ENCODE measurements at places on chromosomes 5 and 9. TPM values are rescaled to one million over a fixed set of nuclear protein-coding genes. Genes with fewer than 3 reads are reported as not detected.

GRCh38 chr5:155125551-155126095, 112.1 kb downstream of the KIF4B start:
- no peak for DNase-seq

GRCh38 chr9:124450241-124450924, at the start of gene ADGRD2:
ADGRD2 (plus strand) TSS chr9:124450451; CDS start chr9:124451667, 1,216 bp downstream.
- DNase-seq, result no peak

Gene OR1J2
- total RNA-seq, result not detected

Gene FCN1
- total RNA-seq, result not detected

DNA sequence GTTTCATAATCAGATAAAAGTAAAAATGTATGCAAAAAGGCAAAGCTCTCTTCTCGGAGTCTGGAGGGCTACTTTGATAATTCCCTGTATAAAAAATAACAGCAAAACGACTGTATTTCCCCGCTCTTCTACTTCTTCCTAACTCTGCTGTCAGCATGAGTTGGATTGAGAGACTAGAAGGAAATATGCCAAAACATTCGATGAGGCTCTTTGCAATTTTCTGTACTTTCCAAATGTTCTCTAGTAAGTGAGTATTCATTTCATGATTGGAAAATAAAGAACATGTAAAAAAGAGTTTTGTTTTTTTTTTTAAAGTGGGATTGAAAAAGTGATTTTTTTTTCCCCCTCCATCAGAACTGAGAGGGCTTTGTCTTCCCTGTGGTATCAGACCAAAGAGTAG, 677.5 kb downstream of the ACTL7B start:
- no peak for DNase-seq

GRCh38 chr9:5976674-5977397, 38.6 kb downstream of the RANBP6 start:
- no peak for DNase-seq

Gene MRNIP
- total RNA-seq, result 27.8 TPM

GRCh38 chr9:136533775-136534157, 12.1 kb downstream of the NOTCH1 start:
- DNase-seq, result peak; percentile 92

DNA sequence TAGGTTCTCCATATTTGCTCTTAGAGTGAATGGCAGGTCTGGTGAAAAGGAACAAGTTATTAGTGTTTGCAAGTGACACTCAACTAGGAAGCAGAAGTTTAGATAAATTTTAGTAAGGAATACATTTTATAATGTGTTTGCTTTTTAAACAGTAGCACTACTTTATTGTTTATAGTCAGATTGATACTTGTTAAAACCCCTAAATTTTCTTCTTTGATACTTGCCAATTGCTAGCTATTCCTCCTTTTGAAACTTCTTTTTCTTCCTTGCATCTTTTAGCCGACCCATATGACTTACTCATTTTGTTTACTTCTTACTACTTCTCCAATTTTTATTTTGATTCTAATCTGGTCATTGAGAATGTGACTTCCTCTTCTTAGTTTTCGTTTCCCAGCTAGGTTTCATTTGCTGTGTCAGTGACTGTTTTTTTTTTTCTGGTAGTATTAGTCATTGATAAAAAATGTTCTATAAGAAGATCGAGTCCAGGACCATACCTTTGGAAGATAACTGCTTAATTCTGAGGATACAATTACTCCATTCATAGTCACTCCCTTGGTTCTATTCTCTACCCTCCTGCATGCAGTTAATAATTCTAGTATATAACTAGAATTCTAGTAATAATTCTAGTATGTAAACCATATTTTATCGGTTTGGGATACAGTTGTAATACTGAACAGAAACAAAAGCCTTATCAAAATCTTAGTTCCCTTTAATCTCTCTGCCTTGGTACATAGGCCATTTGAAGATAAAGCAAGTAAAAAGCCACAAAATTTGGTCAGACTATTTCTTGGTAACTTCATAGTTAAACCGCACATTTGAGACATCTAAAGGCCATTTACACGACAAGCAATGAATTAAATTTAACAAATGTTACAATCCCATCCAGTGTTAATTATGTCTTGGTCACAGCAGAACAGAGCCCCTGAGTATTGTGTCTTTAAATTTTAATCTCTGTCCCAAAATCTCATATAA, 2.8 kb upstream of the RICTOR start:
- DNase-seq, result no peak

GRCh38 chr5:160363211-160363610, 7.2 kb downstream of the C1QTNF2 start:
- DNase-seq, result no peak

DNA sequence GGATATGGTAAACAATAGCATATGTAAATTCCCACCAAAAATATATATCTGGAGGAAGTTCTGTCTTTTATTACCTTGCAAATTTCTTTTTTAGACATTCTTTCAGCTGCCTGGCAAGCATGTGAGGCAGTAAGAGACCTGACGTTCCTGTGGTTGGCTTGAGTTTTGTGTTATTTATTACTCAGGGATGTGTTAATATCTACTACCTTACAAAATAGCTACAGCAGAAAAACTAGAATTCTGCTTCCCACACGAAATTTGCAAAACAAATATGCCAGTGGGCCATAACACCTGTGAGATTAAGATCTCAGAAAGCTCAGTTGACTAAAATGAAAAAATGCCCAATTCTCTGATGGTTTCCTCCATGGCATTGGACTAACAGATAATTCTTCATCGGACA, 274.2 kb downstream of the TMEM167A start:
- no peak for DNase-seq

Gene GRXCR2
- total RNA-seq, result not detected

- no peak for DNase-seq
Observed at GRCh38 chr9:126799034-126799433, 5.8 kb upstream of the ZBTB43 start.

Gene LRRC26
- not detected for total RNA-seq

- no peak for DNase-seq
Observed at GRCh38 chr5:99765011-99765410, 770.2 kb upstream of the FAM174A start.

Gene PKN3
- 24.3 TPM for total RNA-seq

- DNase-seq, result no peak
Observed at GRCh38 chr5:93107805-93108520, 473.1 kb downstream of the NR2F1-AS1 start.

GRCh38 chr5:93331241-93331640, 249.8 kb downstream of the NR2F1-AS1 start:
- no peak for DNase-seq

- DNase-seq, result no peak
Observed at GRCh38 chr5:130710596-130710995, 454.5 kb downstream of the HINT1 start.

DNA sequence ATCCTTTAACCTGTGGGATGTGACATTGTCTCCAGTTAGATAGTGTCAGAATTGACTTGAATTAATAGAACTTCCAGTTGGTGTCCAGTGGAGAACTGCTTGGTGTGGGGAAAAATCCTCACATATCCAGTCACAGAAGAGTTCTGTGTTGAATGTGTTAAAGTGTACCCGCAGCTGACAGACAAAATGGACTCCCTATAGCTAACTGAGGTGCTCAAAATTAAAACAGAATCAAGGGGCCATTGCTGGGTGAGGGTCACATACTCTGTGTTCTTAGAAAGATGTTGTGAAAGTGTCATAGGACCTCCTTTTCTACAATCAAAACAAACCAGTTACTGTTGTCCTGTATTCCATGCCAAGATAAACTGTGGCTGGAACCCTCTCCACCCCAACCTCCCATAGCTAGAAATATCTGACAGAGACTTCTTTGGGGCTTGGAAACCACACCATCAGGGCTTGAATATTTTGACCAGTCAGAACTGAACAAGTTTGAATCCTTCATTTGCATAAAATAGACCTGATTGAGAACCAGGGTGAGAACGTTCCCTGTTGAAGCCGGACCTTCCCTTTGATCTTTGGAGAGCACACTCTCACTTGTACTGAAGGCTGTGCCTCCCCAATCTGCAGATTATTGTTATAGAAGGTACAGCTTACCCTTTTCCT, 164.0 kb upstream of the ZNF608 start:
- no peak for DNase-seq

DNA sequence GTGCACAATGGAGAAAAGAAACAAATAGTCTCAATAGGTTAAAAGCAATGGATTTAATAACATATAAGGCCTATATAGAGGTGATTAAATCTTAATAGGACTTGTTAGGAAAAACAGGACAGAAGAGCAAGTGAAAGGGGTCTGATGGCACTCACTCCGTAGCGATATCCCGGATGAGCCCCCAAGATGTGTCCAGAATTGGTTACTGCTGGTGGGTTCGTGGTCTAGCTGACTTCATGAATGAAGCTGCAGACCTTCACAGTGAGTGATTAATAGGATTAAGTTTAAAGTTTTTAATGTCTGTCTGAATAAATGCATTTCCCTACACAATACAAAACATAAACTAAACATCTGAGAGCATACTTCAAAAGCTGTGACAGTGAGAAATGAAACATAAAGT, 110.4 kb upstream of the FAM174A start:
- no peak for DNase-seq

Gene PRSS3
- total RNA-seq, result not detected

- DNase-seq, result no peak
Observed at GRCh38 chr5:79743846-79744605, 54.4 kb downstream of the CMYA5 start.

DNA sequence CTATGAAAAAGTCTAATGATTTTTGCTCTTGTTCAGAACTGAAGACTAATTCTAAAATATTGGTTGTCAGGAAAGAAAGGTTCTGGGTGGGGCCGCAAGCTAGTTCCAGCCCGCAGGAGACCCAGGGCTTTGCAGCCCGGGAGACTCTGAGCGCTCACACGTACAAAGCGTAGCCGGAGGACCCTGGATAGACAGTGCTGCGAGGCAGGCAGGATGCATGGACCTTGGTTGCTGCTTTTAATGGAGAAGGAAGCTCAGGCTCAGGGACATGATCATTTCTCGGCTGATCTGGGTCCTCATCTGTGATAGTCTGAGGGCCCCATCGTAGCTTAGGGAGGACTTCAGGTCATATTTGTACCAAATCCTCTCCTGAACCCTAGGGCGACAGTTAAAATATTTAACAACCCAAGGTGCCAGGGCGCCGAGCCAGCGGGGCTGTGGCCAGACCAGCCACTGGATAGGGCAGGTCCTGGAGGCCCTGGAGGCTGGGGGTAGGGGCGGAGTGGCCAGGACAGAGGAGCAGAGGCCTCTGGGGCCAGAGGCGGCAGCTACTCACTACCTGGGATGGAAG, 70.1 kb upstream of the UNC5A start:
- DNase-seq, result no peak

GRCh38 chr5:132464156-132464939, 26.2 kb downstream of the IRF1 start:
- DNase-seq, result peak; percentile 80

DNA sequence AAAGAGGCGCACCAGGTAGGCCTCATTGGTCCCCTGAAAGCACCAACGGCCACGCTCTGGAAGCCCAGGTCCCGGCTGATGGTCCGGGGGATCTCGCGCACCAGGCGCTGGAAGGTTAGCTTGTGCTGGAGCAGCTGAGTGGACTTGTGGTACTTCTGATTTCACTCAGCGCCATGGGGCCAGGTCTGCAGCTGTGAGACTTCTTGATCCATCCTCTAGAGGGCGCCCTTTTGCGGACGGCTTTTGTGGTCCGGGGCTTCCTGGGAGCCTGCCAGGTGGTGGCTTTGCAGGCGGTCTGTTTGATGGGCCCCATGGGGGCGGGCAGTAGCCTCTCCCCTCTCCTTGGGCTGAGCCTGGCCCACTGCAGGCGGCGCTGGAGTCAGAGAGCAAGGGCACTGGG, 10.4 kb downstream of the TAF11L12 start:
- DNase-seq, result no peak

DNA sequence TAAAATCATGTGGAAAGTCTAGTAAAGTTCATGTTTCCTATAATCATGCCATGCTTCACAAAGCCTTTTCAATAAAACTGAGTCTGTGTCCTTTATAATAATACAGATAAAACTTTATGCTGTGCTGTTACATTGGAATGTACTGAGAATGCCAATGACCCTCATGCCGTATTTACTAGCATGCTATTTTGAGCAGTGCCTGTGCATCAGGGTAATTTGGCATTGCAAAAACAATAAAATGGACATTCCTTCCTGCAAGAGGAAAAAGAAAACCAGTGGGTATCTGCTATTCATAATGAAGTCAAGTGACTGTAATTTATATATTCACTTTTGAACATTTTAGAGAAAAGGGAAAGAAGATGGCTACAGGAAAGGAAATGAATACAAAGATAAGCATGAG, 159.0 kb downstream of the PBX3 start:
- DNase-seq, result no peak

DNA sequence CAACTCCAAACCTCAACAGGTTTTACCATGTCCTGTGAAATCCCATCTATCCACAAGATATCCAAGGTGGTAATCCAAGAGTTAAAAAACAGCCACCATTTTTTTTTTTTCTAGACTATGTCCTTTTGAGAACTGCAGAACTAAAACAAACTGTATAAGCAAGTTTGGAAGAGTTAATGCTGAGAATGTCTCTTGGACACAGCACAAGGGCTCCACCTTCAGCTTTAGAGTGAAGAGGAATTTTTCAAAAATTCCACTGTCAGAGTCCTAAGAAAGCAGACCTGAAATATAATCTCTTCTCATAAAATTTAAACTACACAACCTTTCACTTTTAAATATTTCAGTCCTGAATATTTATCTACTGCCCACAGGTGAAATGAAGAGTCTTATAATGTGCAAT, 167.8 kb upstream of the CCNG1 start:
- no peak for DNase-seq

- no peak for DNase-seq
Observed at GRCh38 chr5:10329820-10330481, 22.2 kb upstream of the CMBL start.

DNA sequence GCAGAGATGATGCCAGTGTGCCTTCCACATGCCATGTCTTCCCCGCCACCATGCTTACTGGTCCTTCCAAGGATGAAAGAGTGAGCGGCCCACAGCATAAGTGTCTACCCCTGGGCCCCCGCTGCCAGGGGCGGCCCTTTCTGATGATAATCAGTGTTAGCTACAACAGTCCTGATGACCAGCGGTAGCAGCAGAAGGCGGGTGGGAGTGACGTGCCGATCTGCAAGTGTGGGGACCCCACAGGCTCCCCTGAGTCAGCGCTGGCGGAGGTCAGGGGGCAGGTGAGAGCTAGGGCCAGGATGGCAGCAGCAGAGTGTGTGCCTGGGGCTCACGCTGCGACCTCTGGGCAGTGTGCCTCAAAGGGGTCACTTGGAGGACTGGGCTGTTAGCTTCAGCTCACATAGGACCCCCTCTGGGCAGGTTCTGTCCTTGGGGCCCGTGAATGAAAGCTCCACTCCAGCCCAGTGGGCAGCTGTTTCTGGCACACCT, 80.4 kb downstream of the HMCN2 start:
- no peak for DNase-seq

- no peak for DNase-seq
Observed at GRCh38 chr9:124779368-124780059, 2.6 kb downstream of the OLFML2A start.

Gene YTHDC2
- total RNA-seq, result 26.0 TPM

- DNase-seq, result no peak
Observed at GRCh38 chr5:26009742-26010141, 1028.6 kb downstream of the CDH9 start.

GRCh38 chr9:130241198-130241535, 24.4 kb upstream of the HMCN2 start:
- DNase-seq, result no peak

Gene NIPAL4
- total RNA-seq, result 2.2 TPM

All from activated CD4-positive, alpha-beta T cell treated with anti-CD3 and anti-CD28 coated beads, Interleukin-2, amount 10 ng/mL, durations not matched to agents 24 days and 14 days (primary cell).